ENCODE measurements at places on chromosomes 11 and 22.

GRCh38 chr11:134464981-134465730, 53.1 kb upstream of the B3GAT1 start:
- DNase-seq, result no peak

DNA sequence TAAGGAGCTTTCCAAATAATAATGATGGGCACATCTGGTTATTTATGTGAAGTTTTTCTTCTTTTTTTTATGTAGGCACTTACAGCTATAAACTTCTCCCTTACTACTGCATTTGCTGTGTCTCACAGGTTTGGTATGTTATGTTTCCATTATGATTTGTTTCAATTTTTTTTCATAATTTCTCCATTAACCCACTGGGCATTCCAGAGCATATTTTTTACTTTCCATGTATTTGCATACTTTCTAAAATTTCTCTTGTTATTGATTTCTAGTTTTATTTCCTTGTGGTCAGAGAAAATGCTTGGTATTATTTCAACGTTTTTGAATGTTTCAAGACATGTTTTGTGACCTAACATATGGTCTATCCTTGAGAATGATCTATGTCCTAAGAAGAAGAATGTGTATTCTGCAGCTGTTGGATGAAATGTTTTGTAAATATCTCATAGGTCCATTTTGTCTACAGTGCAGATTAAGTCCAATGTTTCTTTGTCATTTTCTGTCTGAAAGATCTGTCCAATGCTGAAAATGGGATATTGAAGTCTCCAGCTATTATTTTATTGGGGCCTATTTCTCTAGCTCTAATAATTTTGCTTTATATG, 362.1 kb downstream of the DDX10 start:
- DNase-seq, result no peak

GRCh38 chr22:42035256-42035655, 35.4 kb downstream of the NAGA start:
- no peak for DNase-seq

DNA sequence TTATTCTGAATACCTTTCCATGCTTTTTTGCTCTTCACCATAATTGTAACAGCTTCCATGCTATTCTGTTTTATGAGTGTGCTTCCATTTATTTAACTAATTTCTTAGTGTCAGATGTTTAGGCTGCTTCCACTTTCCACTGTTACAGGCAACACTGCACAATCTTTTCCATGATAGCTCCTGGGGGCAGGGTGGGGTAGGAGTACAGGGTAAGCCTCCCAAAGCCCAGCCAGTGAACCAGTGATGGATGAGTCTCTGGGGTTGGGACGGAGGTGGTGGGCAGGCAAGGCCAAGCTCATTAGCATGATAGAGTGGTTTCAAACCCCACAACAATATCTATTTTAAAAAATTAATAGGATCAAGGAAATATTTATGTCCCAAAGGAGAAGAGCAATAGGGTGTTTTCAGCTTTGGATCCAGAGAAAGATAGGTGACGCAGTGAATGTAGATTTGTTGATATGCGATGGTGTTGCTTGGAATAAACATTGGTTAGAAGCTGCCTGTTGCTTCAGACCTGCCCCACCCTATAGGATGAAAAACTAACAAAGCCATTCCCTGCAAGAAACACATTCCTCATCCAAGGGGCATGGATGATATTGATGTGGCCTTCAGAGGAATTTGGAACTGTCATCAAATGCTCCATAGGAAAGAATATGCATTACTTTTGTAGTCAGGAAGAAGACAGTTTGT, 17.1 kb upstream of the ELF5 start:
- DNase-seq, result no peak
